ENCODE measurements at places on chromosomes 5 and 9.

DNA sequence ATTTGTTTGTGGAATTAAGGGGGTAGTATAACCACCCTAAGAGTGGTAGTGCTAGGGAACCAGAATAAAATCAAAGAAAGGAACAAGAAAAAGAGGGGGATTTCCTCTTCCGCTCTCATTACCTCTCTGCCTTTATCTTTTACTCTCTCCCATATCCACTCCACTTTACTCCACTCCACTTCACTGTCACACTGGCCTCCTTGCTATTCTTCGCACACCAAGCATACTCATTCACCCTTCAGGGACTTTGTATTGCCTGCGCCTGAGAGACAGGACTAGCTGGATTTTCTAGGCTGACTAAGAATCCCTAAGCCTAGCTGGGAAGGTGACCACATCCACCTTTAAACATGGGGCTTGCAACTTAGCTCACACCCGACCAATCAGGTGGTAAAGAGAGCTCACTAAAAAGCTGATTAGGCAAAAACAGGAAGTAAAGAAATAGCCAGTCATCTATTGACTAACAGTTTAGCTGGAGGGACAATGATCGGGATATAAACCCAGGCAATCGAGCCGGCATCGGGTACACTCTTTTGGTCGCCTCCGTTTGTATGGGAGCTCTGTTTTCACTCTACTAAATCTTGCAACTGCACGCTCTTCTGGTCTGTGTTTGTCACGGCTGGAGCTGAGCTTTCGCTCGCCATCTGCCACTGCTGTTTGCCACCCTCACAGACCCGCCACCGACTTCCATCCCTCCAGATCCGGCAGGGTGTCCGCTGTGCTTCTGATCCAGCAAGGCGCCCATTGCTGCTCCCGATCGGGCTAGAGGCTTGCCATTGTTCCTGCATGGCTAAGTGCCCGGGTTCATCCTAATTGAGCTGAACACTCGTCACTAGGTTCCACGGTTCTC lies 121.8 kb downstream of the FAM170A start:
- no peak for DNase-seq

- DNase-seq, result peak; percentile 27
These were observed 30.9 kb downstream of the GALNT10 start for GRCh38 chr5:154221371-154221896.

DNA sequence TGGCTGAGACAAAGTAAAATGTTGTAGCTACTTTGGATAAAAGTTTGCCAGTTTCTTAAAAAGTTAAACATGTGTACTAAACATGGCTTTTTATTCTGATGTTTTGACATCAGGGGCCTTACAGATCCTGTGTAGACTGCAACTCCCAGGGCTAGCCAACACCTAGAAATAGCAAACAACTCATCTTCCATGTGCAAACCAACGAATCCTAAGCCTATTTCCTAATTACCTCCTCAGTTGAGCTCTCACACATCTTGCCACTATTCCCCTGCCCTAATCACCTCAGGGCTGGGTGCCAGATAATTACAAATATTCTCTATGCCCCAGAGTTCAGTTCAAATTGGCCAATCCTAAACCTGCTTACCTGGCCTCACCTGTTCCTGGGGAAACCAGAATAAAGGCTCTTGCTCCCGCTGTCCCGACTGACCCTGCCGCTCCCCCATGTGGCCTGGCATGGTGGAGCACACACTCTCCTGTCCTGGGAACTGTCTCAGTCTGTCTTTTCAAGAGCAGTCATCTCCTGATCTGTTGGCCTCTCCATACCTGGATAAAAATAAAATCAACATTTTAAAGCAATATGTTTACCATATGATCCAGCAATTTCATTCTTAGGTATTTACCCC lies 37.1 kb upstream of the FAM169A start:
- peak; percentile 8 for DNase-seq

DNA sequence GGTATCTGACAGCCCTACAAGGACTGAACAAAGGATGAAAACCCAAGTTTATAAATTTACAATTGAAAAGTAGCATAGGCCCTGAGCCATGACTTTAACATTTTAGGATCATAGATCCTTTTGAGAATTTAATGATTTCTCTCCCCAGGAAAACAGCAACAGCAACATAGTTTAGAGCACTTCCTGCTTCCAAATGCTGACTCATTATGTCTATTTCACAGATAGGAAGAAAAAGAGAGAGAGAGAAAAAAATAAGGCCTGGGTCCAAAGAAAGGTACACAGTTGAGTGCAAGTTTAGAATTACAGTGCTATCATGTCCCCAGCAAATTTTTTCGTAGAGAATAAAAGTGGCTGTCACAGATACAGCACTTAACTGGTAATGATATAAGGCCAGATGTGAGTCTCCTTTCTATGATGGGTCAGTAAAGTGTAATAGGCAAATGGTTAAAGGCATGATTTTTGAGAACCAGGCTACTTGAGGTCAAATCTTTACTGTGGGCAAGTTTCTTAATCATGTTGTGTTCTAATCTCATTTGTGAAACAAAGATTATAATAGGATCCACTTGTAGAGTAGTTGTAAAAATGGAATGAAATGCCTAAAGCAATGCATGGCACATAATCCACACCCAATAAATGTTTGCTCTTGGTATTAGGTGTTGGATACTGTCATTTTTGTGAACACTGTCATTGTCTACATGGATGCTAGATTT lies 12.3 kb upstream of the PPP2R2B start:
- no peak for DNase-seq

DNA sequence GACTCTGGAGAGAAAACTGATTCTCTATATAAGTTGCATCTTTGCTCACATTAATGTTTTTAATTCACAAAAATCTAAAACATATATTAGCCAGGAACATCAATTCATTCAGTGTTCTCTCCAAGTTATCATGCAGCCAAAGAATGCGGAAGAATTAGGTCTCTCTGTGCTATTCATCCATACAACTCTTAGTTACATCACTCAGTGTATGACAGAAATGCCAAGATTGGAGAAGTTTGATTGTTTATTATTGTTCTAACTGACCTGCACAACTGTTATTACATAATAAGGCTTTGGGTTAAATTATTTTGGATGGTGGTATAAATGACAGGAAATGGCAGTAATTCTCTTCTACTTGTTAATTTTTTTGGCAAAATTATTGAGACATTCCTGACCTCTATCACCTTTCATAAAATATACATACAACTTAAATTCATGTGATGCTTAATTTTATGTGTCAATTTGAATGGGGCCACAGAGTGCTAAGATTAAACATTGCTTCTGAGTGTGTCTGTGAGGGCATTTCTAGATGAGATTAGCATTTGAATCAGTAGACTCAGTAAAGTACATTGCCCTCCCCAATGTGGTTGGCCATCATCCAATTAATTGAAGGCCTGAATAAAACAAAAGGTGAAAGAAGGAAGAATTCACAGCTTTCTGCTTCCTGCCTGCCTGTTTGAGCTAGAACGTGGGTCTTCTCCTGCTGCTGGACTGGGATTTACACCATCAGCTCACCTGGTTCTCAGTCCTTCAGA lies 70.2 kb downstream of the NR2F1-AS1 start:
- DNase-seq, result no peak

DNA sequence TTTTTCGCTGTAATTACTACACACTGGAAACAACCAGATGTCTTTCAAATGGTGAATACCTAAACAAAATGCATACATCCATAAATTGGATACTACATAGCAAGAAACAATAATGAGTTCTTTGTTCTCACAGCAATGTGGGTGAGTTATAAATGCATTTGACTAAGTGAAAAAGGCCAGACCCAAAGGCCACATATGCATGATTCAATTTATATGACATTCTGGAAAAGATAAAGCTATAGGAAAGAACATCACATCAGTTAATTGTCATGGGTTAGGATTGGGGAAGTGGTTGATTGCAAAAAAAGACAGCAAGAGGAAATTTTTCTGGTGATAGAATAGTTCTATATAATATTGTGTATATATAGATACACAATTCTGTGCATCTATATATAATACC lies 198.9 kb downstream of the CYLC2 start:
- no peak for DNase-seq

DNA sequence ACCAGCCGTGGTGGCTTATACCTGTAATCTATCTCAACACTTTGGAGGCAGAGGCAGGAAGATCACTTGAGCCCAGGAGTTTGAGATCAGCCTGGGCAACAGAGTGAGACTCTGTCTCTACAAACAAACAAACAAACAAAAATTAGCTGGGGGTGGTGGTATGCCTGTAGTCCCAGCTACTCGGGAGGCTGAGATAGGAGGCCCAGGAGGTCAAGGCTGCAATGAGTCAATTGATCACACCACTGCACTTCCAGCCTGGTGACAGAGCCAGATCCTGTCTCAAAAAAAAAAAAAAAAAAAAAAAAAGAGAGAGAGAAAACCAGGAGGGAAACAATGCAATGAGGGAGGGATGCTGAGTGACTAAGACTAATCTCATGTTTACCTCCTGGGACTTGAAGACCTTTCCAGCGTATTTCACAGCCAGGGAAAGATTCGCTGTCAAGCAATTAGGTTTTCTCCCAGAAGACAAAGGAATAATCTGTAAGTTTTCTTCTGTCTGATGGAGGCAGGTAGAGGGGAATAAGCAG lies 51.1 kb upstream of the MIER3 start:
- no peak for DNase-seq

DNA sequence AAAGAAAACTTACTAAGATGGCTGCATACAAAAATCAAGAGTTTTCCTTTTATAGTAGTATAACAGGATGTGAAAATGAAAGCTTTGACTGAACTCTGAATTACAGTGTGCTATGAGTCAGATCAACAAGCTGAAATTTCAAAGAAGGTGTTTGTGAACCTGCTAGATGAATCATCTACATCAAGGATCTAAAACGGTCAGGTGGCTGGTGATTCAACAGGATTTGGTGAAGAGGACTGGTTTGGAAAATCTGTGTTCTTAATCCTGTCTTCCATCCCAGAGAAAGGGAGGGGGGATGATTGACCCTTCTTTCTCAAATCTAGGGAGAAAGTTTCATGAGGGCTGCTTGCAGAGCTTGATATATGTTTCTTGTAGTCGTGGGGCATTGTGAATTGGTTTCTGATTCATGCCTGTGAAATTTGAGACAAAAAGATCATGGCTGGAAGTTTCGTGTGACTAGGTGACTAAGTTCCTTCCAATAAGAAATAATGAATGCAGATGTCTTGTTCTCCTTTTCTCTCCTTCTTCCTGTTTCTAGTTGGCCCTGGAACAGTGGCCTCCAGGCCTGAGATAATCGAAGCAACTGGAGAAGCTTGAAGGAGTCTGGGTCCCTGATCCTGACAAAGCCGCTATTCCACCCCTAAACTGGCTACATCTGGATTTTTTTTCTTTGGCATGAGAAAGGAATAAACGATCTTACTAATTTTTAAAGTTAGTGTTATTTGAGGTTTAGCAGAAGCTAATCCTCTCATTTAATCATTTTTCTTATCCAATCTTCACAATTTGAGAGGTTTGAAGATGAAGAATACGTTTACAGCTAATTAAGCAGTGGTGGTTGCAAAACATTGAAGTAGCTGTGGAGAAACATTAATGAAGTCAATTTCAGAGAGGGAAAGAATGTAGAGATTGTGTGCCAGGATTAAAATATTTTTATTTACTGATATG lies 67.2 kb downstream of the MRPS30 start:
- peak; percentile 2 for DNase-seq

DNA sequence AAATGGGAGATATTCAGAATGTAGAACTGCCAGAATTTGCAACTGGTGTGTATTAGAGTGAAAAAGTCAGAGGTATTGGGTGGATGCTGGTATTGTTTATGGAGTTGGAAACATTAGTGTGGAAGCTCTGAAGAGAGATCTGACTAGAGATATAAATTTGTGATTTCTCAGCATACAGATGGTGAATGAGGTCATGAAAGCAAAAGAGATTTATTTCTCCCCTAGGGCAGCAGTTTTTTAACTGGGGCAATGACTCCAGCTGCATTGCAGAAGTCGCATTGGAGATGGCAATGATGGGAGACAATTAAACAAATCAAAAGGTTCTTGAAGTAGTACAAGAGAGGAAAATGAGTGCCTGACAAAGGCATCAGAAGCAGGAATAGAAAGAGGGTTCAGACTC lies 64.9 kb downstream of the CETN3 start:
- no peak for DNase-seq

DNA sequence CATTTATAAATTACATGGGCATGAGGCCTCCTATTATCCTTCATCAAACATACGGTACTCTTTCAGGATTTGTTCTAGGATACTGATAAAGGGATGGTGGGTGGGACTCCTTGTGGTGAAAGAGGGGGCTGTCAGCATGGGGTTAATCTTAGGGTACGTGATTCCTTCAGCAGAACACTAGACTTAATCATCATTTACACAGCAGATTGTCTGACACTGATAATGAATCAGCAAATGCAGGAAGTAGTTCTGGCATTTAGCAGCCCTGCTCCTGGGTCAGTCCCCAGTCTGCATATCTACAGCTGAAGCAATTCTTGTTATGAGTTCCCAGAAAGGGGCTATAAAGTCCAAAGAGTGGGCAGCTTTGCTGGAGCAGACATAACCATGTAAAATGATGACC lies 384.6 kb downstream of the SPOCK1 start:
- DNase-seq, result no peak

DNA sequence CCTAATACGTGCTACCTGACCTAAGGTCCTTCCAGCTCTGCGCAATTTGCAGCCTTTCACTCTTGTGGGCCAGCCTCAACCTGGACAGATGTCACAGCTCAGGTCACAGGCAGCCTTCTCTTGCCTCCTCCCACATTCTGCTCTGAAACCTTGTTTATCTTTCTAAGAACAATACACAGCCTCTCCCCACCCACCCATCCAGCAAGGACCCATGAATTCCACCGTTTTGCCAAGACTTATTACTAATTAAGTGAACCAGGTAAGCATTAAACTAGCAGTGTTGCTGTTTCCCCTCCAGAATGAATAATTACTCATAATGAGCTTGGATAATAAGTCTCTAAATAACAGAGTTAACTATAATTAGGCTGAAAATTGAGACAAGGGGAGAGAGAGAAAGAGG lies 11.0 kb downstream of the FABP6 start:
- DNase-seq, result no peak

GRCh38 chr5:105032917-105033316 lies 1470.3 kb upstream of the NUDT12 start:
- no peak for DNase-seq

DNA sequence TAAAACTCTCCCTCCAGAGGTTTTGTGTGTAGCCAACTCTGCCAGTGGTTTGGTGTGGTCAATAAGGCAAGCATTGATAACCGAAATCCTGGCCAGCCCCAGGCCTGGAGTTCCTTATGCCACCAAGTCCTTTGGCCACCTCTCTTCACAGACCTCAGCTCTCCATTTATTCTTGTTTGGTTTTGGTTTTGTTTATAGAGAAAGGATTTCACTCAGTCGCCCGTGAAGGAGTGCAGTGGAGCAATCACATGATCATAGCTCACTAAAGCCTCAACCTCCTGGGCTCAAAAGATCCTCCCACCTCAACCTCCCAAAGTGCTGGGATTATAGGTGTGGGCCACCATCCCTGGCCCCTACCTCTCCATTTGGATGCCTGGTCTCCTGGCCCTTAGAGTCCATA lies 55.4 kb upstream of the PPARGC1B start:
- DNase-seq, result no peak

- no peak for DNase-seq
These were observed 87.9 kb downstream of the CEMIP2 start for GRCh38 chr9:71680189-71680980.

- DNase-seq, result no peak
These were observed 275.3 kb upstream of the CDH6 start for GRCh38 chr5:30918171-30918570.

GRCh38 chr5:13865312-13865711 lies 79.2 kb downstream of the DNAH5 start:
- DNase-seq, result no peak

All from activated T-cell treated with anti-CD3 and anti-CD28 coated beads for 48 hours (primary cell).